ENCODE measurements at places on chromosomes 5 and 9. TPM values are rescaled to one million over a fixed set of nuclear protein-coding genes. Genes with fewer than 3 reads are reported as not detected.

The HACD4 gene
- polyA plus RNA-seq, result 0.94 TPM

The FYB1 gene
- polyA plus RNA-seq, result 6.2 TPM

The FOXI1 gene
- not detected for polyA plus RNA-seq

The DMGDH gene
- polyA plus RNA-seq, result 0.24 TPM

The COL23A1 gene
- 1.4 TPM for polyA plus RNA-seq

The PRRX2 gene
- 1.8 TPM for polyA plus RNA-seq

The HTR4 gene
- 2.8 TPM for polyA plus RNA-seq

The RANBP3L gene
- not detected for polyA plus RNA-seq

The PDZD2 gene
- 1.4 TPM for polyA plus RNA-seq

The FSTL4 gene
- polyA plus RNA-seq, result 1.5 TPM

The SLC27A6 gene
- 0.54 TPM for polyA plus RNA-seq

The PCDHGA7 gene
- polyA plus RNA-seq, result not detected

The STC2 gene
- polyA plus RNA-seq, result 0.65 TPM

The GFPT2 gene
- polyA plus RNA-seq, result 4.5 TPM

The IQGAP2 gene
- polyA plus RNA-seq, result 138 TPM

The CAVIN4 gene
- polyA plus RNA-seq, result not detected

The NME5 gene
- not detected for polyA plus RNA-seq

The ZNF883 gene
- 0.67 TPM for polyA plus RNA-seq

The PRDM9 gene
- polyA plus RNA-seq, result not detected

The OR1Q1 gene
- not detected for polyA plus RNA-seq

The PCDHB5 gene
- polyA plus RNA-seq, result 0.99 TPM

The IL4 gene
- not detected for polyA plus RNA-seq

The ADCY2 gene
- polyA plus RNA-seq, result 0.87 TPM

The IL13 gene
- polyA plus RNA-seq, result 0.54 TPM

The FAM78A gene
- 3.2 TPM for polyA plus RNA-seq

The GGTA1 gene
- 0.67 TPM for polyA plus RNA-seq

The TNFSF8 gene
- polyA plus RNA-seq, result not detected

The PCDHB11 gene
- not detected for polyA plus RNA-seq

The PCDHA6 gene
- not detected for polyA plus RNA-seq

The IFNA21 gene
- not detected for polyA plus RNA-seq

The SOX30 gene
- 0.96 TPM for polyA plus RNA-seq

The ORM2 gene
- 0.28 TPM for polyA plus RNA-seq
